ENCODE measurements at places on chromosomes 7 and 10.

DNA sequence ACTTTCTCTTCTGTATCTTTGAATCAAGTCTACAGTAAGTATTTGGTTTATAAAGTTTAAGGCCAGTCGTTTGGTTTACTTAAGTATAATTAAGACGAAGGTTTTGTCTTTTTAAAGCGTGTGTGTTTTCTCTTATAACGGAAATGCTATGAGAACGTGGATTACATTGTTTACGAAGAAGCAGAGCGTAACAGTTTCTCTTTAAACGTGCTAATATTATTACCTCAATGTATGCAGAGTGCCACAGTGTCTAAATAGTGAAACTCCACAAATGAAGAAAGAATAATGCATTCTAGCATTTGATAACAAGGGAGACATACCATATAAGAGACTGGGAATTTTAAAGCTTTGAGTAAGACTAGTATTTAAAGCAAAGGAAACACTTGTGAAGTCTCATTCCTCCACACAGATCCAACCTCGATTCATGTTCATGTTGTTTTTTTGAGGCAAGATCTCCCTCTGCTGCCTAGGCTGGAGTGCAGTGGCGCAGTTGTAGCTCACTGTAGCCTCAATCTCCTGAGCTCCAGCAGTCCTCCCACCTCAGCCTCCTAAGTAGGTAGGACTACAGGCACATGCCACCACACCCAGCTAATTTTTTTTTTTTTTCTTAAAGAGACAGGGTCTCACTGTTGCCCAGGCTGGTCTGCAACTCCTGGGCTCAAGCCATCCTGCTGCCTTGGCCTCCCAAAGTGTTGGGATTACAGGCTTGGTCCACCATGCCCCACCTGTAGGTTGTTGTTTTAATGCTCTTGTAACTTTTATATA is 75.1 kb downstream of the ANKRD61 start:
- DNase-seq = peak; percentile 11

GRCh38 chr7:142795339-142795863 is 24.6 kb downstream of the PRSS2 start:
- DNase-seq = no peak

GRCh38 chr7:77699056-77699455 is 2.8 kb downstream of the RSBN1L start:
- peak; percentile 34 for DNase-seq

GRCh38 chr10:595473-595872 is 94.0 kb downstream of the DIP2C start:
- no peak for DNase-seq

DNA sequence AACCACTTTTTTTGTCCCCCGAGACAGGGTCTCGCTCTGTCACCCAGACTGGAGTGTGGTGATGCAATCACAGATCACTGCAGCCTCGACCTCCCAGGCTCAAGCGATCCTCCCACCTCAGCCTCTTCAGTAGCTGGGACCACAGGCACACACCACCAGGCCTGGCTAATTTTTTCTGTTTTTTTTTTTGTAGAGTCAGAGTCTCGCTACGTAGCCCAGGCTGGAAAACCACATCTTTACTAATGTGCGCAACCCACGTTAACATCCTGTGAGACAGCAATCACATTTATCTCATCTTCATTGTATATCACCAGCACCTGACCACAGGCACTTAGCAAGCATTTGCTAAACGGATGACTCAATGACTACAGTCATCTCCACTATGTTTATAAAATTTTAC is 77.8 kb upstream of the ATP6V0A4 start:
- no peak for DNase-seq

GRCh38 chr10:110481919-110482318 is 15.8 kb upstream of the DUSP5 start:
- no peak for DNase-seq

- DNase-seq = no peak
Observed at GRCh38 chr10:17241611-17242333, 13.7 kb downstream of the VIM start.

- no peak for DNase-seq
Observed at GRCh38 chr7:18455606-18456005, 39.9 kb upstream of the HDAC9 start.

Measured in neural progenitor cell (in vitro differentiated cells).